Left ventricle myocardium superior (tissue), 1 donor: ENCODE measurements at places on chromosomes 5 and 9. TPM values are rescaled to one million over a fixed set of nuclear protein-coding genes. Genes with fewer than 3 reads are reported as not detected.

Gene SLC36A3
- not detected for total RNA-seq

Gene CCDC192
- not detected for total RNA-seq

Gene NPR3
- total RNA-seq: 16.3 TPM

Gene CLIC3
- total RNA-seq: 1.7 TPM

Gene DCANP1
- total RNA-seq: not detected

Gene INSL4
- not detected for total RNA-seq

Gene DBH
- total RNA-seq: not detected

Gene ALDH1A1
- total RNA-seq: 23.3 TPM

Gene PTGER4
- total RNA-seq: 6.6 TPM

DNA sequence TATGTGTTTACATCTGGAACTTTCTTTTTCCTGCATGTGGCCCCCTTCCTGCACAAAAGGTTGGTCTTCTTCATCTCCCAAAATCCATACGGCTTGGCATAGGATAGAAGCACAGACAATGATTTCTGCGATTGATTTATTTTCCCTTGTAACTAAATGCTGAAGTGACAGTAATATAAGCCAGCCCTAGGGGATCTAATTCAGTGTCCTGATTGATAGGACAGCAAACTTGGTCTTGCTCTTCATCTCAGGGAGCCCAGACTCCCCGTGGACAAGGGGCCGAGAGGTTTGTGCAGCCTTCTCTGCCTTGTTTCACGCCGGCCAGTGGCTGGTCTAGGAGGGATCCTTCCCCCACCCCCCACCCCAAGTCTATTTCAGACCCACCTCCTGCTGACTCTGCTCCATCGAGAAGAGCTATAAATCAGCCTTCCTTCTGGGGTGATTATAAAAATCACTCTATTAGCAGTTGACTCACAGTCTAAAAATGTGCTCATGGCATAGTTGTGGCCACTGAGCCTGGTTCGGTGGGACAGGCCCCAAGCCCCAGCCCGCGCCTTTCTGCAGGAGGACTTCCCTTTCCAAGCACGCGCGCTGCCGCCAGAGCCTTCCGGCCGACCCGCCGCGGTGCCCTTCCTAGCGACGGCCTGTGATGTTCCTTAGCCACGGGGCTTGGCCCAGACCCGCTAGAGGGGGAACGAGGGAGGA, 89.8 kb upstream of the COL5A1 start:
- peak; percentile 55 for DNase-seq

DNA sequence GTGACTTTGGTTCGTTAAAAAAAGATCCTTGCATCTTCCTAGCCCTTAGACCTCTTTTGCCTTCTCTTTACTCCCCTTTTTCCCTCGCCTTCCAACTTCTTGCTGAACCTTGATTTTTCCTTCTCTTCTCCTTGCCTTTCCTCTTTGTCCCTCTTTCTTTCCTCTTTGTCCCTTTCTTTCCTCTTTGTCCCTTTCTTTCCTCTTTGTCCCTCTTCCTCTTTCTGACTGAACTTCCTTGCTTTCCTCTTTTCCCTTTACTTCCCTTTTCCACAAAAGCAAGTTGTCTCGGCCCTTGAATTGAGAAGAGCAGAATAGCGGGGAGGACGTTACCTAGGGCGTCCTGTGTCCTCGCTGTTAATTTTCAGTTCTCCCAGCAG, 1.4 kb upstream of the MLLT3 start:
- DNase-seq: no peak

DNA sequence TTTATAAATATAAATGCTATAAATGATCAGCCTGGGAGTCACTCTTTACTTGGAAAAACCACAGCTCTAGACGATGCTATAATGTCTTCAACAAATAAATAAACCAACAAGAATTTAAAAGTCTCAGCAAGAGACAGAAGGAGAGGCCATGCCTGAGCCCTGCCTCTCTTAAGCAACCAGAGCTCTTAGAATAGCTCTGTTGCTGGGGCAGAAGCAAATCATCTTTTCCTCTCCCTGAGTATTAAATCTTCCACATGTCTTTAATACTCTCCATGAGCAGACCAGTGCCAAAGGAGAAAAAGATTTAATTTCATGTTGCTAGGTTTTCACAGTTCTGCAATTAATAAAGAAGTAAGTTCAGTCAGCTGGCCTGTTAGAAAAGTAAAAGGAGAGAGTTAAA, 408.0 kb upstream of the SLC30A5 start:
- DNase-seq: no peak

DNA sequence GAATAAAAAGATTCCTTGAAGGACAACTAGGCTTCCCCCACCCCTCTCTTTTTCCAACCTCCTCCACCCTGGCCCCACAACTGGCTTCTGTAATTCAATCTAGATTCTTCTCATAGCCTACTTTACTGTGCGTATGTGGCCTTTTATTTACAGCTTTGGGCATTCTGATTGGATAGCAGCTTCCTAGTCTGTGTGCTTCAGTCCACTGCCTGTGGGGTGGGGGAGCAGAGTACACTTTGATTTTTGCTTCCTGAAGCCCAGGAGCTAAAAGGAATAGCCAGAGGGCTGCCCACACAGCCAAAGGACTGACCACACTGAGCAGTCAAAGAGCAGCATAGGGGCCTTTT, 30.4 kb downstream of the RUSC2 start:
- no peak for DNase-seq

- no peak for DNase-seq
Measured at GRCh38 chr5:67996596-67996995, 219.0 kb upstream of the PIK3R1 start.

DNA sequence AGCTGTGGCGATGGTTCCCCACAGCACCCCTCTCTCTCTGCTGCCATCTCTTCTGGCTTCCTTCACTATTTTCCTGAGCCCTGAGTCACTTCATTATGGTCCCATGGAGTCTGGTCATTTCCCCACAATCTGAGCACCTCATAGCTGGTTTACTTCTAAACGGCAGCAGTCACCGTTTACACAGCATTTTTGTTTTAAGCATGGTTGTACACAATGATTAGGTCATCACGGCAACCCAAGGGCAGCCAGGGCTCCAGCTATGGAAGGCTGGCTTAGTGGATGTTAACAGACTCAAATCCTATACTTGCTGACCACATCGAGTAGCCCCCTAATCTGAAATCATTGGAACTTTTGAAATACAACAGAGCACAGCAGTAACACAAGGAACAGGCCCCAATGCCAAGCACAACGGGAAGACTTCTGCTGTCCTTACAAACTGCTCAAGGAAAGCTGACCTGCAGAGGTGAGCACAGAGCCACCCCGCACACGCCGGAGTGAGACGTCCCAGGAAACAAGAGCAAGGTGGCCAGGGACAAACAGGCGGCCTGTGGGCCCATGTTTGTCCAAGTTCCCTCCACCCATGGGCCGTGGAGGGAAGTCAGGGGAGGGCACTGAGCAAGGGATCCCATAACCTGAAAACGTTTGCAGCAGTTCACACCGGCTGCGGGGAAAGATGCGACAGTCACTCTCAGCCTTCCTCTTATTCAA, 22.9 kb downstream of the CAMSAP1 start:
- no peak for DNase-seq

- no peak for DNase-seq
Measured at GRCh38 chr5:32279223-32279622, 33.5 kb downstream of the MTMR12 start.

DNA sequence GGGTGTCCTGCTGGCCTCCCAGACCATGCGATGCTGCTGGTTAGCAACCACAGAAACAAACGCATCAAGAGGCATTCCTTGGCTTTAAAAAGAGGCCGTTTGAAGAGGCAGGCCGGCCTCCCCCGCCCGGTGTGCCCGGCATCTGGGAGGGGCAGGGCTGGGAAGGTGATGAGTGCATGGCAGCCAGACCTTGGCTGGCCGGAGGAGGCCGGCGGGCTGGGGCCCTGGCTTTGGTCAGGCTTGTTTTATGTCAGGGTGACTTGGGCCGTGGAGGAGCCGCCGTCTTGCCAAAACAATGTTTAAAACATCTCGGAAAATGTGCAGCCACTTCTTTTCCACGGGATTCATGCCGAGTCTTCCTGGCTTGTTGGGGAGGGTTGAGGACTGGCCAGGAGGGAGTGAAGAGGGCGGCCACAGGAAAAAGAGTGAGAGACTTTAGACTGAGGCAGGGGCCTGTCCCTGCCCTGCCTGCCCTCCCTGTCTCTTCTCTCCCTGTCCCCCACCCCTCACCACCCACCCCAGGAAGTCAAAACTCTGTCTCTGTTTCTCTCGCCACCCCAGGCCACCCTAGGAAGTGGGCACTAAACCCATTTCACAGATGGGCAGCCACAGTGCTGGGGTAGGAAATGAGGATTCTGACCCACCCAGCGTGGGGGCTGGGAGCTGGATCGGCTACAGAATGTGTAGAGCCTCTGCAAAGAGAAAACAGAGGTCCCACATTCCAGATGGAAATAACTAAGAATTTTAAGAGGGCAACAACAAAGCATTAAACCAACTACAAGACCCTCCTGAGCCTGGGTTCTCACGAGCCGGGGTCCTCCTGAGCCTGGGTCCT, 143.0 kb downstream of the RXRA start:
- peak; percentile 82 for DNase-seq

DNA sequence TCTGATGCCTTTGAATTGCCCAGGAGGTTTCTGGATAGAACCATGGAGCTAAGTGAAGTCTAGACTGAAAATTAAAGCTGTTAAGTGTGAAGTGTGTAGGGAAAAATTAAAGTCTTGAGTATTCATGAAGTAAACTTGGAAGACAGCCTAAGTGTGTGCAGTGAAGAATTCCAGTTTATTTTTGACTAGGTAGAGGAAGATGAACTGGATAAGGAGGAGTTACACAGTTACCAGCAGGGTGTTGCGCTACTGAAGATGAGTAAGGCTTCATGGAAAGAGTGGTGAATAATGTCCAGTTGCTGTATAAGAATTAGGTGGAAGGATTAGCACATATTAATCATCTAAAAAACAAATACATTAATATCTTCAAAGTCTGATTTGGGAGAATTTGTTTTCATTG, 5.7 kb upstream of the CHD1 start:
- no peak for DNase-seq

- no peak for DNase-seq
Measured at GRCh38 chr5:77546-77945, 14.4 kb upstream of the PLEKHG4B start.

DNA sequence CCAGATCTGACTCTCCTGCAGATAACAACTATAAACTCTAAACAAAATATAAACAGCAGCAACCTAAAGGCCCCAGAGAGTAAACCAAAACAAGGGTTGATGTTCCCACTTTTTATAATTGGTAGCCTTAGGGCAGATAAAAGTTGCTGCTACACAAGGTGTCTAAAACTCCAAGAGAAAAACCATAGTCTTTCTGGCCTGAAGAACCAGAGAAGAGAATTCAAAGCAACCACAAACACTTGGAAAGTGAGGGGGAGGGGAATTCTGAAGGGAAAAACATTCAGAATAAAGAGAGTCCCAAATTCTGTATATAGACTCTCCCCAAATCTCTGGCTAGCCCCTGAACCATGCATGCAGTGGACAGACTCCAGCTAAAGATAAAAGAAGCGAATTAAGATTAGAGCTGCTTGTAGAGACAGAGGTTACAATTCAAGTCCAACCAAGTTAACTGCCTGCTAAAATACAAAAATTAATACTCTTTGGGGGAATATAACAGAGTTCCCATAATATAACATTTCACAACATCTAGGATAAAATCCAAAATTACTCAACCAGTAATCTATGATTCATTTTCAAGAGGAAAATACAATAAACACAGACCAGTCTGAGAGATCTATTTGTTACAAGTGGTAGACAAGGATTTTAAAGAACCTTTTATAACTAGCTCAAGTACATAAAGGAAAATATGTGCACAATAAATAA, 37.5 kb upstream of the RGMB start:
- DNase-seq: no peak

DNA sequence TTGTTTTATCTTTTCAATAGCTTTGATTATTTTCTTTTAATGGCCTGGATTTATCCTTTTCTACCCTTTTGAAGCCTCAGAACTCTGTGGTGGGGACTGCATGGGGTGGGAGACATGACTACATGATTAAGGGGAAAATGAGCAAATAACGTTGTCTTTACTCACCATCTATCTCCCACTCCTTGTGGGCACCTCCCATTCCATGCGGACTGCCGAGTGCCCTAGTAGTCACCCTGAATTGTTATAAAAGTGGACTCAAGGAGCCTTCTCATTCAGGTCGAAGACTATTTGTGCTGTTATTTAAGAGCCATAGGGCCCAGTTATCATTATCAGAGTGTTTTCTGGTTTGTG, 281.8 kb downstream of the MLLT3 start:
- DNase-seq: no peak

GRCh38 chr5:150672237-150672883, 11.3 kb downstream of the MYOZ3 start:
- DNase-seq: peak; percentile 66
